ENCODE measurements at places on chromosomes 12 and 14. TPM values are rescaled to one million over a fixed set of nuclear protein-coding genes. Genes with fewer than 3 reads are reported as not detected.

The RERG gene
- not detected for total RNA-seq

The SERPINA1 gene
- 0.20 TPM for total RNA-seq

The GALNT16 gene
- total RNA-seq, result not detected

The TMEM52B gene
- not detected for total RNA-seq

The KRT83 gene
- not detected for total RNA-seq

The E2F7 gene
- 20.8 TPM for total RNA-seq

The SERPINA3 gene
- not detected for total RNA-seq

The MMP19 gene
- 5.2 TPM for total RNA-seq

The TMEM132D gene
- not detected for total RNA-seq
